ENCODE measurements at places on chromosomes 3 and 15. TPM values are rescaled to one million over a fixed set of nuclear protein-coding genes. Genes with fewer than 3 reads are reported as not detected.
A peak's percentile ranks its signal among the peaks of the same experiment; 100 is the strongest.

Gene PRR20G
- not detected for total RNA-seq

Gene SLC15A2
- total RNA-seq: 4.9 TPM

Gene MAN2A2
- total RNA-seq: 87.2 TPM

Gene KIF15
- total RNA-seq: 0.62 TPM

DNA sequence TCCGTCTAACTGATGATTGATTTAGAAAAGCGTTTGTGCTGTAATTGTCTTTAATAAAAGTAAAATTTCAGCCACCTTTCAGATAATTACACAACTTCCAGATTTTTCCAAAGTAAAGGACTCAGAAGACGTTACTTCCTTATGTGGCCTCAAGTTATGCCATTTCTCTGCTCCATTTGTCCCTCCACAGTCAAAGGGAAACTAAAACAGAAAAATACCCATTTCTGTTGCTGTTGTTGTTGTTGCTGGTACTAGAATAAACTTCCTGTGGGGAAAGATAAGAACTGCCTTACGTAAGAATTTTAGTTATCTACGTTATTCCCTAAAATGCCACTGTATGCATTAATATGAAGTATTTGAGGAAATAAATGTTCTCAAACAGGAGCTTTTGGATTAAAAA is 153.9 kb downstream of the P3H2 start:
- DNase-seq: no peak

DNA sequence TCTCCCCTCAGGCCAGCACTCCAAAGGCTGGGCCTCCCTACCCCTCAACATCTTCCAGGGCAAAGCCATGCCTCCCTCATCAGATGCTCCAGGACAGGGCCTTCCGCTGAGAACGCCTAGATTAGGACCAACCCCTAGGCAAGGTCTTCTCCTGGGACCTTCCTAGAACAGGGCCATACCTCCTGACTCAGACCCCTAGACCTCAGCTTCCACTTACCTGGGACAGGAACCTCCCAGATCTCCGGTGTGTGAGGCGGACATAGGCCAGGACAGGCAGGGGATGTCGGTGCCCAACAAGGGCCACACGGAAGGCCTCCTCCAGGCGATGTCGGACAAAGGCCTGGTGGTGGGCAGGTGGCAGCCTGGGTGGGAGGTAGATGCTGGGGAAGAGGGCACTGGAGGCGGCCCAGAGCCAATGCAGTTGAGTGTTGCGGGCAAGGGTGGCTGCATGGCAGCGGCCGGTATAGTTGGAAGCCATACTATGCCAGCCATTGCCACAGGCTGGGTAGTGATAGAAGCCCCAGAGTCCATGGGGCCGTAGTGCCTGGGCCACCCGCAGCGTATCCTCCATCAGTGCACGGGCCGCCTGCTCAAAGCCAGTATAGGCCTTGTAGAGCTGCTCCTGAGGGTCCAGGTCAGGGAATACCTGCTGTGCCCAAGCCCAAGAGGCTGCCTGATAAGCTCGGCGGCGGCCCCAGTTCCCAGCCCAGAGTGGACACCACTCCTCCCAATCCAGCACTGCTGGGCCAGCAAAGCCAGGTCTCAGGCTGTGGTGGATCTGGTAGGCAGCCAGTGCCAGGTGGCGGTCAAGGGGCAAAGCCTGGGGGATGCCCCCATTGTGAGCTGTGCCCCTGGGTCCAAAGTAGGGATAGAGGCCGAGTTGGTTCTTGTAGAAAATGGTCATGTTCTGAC is 2.5 kb upstream of the IFRD2 start:
- no peak for DNase-seq

- DNase-seq: no peak
Observed at GRCh38 chr3:24688446-24689148, 193.9 kb upstream of the THRB start.

GRCh38 chr3:135159681-135160247 is 364.7 kb downstream of the EPHB1 start:
- DNase-seq: no peak

- DNase-seq: no peak
Observed at GRCh38 chr3:180282386-180282785, 245.6 kb upstream of the PEX5L start.

DNA sequence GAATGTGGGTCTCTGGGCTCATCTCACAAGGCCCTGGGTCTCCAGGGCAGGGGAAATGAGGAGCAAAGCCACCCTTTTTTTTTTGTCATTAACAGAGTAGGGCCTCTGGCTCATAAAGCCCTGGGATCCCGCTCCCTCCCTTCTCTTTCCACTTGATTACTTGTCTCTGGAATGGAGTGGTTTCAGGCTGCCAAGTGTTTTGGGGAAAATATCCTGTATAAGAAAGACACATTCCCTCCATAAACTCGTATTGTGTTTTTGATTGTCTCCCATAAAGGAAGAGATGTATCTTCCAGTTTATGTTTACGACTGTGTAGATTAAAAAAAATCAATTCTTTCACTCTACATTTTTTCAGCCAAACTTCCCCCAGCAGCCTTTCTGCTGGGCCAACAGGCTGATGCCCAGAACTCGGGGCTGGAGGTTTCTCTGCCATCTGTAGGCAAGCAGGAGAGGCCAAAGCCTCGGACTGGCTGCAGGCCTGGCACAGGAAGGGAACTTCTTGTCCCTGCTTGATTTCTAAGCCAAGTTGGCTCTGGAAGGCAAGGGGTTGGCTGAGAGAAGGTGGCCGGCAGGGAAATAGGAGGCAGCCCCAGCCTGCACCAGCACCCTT is 49.4 kb upstream of the INSYN1 start:
- DNase-seq: no peak

DNA sequence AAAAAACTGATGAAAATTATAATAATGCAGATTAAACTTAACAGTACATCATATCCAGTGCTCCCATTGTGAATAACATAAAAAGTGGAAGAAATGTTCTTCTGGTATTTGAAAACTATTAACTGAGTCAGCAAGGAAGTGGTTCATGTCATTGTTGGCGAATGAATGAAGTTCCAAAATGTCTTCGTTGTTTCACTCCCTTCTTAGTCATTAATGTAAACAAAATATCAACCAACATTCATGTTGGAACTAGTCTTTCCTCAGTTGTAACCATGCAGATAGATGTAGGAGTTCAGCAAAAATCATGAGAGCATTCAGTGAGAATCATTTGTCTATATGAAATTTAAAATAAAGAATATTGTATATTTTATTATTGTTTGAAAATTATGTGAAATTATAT is 44.1 kb upstream of the ICE2 start:
- DNase-seq: no peak

GRCh38 chr3:49803465-49804140 is 542 bp downstream of the INKA1 start:
- DNase-seq: no peak

- no peak for DNase-seq
Observed at GRCh38 chr15:88655800-88656488, 17.1 kb downstream of the ISG20 start.

DNA sequence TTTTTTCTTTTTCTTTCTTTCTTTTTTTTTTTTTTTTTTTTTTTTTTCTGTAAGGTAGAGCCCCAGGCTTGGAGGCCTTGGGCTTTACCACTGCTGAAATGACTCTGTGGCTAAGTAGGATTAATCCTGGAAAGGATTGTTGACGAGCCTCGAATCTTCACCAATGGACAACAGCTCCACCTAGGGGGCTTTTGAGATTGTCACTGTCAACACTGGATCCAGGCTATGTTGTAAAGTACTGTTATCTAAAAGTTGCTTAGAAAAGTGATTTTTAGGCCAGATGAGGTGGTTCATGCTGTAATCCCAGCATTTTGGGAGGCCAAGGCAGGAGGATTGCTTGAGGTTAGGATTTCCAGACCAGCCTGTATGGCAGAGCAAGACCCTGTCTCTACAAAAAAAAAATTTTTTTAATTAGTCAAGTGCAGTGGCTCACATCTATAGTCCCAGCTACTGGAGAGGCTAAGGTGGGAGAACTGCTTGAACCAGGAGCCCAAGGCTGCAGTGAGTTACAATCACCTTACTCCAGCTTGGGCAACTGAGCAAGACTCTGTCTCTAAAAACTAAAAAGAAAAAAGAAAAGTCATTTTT is 41.6 kb downstream of the KLHL18 start:
- peak; percentile 32 for DNase-seq

- DNase-seq: no peak
Observed at GRCh38 chr15:33923446-33923845, 44.9 kb upstream of the CHRM5 start.

- no peak for DNase-seq
Observed at GRCh38 chr3:190911382-190911781, 48.9 kb upstream of the GMNC start.

- no peak for DNase-seq
Observed at GRCh38 chr15:51494411-51495314, 127.9 kb downstream of the DMXL2 start.

GRCh38 chr3:126375835-126376331 is 18.7 kb upstream of the KLF15 start:
- no peak for DNase-seq

DNA sequence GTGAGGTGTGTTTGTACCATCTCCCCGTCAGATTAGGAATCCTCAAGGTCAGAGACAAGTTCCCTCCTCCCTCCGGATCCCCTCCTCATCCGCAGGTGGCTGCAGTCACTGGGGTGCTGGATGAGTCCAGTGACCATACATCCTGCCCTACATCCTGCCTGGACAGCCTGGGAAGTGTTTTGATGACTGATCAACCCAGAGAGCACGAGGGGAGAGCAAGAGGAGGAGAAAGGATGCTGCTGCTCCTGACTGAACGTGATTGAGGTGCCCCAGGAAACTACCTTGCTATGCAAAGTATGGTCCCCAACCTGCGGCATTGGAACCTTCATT is 65.1 kb downstream of the SLC12A8 start:
- DNase-seq: no peak

GRCh38 chr15:39588531-39589192 is 7.8 kb downstream of the THBS1 start:
- no peak for DNase-seq

- no peak for DNase-seq
Observed at GRCh38 chr15:87827131-87827530, 429.4 kb downstream of the NTRK3 start.

- DNase-seq: no peak
Observed at GRCh38 chr3:175193815-175194518, 334.8 kb downstream of the NAALADL2 start.

- peak; percentile 74 for DNase-seq
Observed at GRCh38 chr15:62306851-62307504, 141.9 kb upstream of the C2CD4B start.

- no peak for DNase-seq
Observed at GRCh38 chr3:112815981-112816380, 30.7 kb downstream of the CD200R1L start.

DNA sequence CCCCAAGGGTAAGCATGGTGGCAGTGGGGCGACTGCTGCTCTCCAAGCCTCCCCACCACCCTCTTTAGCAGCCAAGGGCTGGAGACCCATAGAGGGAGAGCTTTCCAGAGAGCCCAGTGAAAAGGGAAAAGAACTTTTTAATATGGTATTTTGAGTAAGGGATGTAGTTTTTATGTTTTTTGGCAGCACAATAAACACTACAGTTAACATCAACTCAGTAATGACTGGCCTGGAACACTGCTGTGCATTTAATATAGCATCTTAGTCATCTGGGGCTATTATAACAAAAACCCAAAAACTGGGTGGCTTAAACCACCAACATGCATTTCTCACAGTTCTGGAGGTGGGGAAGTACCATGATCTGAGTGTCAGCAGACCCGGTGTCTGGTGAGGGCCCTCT is 495.8 kb downstream of the GABRG3 start:
- no peak for DNase-seq

DNA sequence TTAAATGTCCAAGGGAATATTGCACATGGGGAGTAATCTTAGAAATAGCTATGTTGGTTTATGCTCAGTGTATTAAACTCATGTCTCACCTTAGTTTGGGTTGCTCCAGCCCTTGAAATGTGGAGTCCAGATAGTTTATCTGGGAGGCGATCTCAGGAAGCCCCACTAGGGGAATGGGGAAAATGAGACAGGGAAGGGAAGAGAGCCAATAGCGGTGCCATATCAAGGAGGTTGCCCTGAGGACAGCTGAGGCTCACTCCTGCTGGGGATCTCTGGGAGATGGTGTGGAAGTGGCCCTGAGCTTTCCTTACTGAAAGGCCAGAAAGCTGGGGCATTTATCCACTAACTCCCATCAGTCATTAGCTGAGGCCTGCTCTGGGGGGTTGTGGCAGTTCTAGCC is 43.3 kb upstream of the POLR2M start:
- no peak for DNase-seq

- DNase-seq: no peak
Observed at GRCh38 chr15:79901958-79902357, 5.1 kb upstream of the MTHFS start.

DNA sequence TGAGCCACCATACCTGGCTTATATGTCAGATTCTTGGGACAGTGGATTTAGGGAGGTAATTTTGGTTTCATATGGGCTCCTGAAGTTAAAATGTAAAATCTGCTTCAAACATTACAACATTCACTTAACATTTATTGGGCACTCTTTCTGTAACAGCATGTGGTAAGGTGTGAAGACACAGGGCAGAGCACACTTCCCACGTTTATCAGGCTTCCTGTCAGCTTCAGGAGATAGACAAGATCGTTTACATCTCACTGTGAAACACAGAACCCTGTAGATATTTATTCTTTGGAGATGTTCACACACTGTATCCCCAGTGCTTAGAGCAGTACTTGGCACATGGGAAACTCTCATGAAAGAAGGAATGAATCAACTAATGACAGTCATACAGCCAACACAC is 426.0 kb upstream of the RARB start:
- DNase-seq: no peak
